Kidney epithelial cell (primary cell): ENCODE measurements at places on chromosomes 1 and 21. TPM values are rescaled to one million over a fixed set of nuclear protein-coding genes. Genes with fewer than 3 reads are reported as not detected.

DNA sequence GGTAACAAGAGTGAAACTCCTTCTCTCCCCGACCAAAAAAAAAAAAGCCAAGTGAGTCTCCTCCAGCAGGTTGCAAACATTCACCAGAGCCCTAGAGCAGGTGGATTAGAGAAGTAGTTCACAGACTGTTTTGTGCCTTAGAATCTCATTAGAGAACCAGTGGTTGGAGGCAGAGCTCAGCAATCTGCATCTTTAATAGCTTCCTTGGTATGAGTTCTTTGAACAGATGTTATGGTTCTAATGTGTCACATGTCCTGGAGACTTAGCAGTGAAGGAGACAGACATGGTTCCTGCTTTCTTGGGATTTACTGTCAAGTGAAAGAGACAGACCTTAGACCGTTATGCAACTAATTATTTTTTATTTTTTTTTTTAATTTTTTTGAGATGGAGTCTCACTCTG lies 26.8 kb downstream of the SESN2 start:
- DNase-seq, result no peak

GRCh38 chr1:234127026-234127671 lies 222.7 kb downstream of the SLC35F3 start:
- DNase-seq, result no peak

Gene SPRR4
- not detected in 2 replicates for total RNA-seq

GRCh38 chr1:117573386-117574023 lies 32.3 kb upstream of the TENT5C start:
- no peak for DNase-seq

DNA sequence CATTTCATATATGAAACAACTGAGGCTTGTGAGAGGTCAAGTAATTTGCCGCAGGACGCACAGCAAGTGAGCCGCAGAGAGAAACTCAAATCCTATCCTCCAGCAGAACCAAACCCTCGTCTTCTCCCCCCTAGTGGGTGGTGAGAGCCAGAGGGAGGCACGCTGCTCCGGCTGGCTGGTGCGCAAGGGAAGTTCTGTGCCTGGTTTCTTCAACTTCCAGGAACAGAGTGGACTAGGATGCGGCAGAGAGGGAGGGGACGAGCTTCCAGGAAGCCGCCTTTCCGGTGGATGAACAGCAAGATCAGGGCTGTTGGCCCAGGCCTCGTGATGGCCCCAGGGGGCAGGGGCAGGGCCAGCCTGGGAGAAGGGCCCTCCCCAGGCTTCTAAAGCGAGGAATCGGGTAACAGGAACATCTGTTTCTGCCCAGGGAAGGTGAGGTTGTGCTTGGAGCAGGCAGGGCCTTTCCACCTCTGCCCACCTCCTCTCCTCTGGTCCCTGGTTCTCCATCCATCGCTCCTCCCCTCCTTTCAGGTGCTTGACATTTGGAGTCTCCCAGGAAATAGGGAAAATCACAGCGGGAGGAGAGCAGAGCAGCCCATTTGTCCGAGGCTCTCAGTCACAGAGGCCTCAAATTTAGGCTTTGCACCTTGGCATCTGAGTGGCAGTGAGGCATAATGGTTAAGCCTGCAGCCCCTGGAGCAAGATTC lies 16.8 kb upstream of the PDIK1L start:
- no peak for DNase-seq

DNA sequence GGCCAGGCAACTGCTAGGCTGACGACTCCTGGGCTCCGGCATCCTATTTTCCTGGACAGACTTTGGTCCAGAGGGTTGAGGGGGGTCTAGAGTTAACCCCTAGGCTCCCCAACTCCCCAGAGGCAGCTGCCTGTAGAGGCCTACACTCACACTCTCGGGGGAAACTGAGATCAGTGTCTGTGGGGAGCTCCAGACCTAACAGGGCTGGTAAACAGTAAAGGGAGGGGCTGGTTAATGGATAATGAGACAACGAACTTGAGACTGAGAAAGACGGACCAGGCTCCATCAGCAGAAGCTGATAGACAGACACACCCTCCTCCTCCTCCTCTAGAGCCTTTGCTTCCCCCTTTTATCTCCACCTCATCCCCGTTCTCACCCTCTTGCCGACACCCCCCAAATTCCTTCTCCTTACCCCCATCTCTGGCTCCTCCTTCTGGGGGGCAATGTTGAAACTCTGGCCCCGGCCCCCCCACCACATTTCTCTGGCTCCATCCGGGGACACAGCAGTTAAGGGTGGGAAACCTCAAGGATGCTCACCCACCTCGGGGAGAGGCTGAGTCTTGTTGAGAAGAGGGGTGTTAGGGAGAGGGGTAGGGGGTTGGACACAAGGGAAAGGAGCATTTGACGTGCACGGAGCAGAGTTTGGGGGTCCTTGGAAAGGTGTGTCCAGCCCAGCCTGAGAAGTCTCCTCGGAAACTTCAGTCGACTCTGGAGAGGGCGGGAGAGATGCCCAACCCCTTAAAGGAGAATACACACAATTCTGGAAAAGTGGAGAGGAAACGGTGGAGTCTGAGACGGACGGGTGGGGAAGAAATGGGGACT lies at the start of gene MTMR11:
TSS of gene MTMR11 (minus strand) at position 710 of the 822 bp plus-strand sequence. CDS start at position 478, 232 bp downstream.
- no peak for DNase-seq

GRCh38 chr1:36366091-36366661 lies 19.5 kb downstream of the STK40 start:
- DNase-seq, result no peak

Gene DNAJC28
- 2.4 and 3.1 TPM in 2 replicates for total RNA-seq

Gene HSF2BP
- 3.4 and 3.5 TPM in 2 replicates for total RNA-seq

DNA sequence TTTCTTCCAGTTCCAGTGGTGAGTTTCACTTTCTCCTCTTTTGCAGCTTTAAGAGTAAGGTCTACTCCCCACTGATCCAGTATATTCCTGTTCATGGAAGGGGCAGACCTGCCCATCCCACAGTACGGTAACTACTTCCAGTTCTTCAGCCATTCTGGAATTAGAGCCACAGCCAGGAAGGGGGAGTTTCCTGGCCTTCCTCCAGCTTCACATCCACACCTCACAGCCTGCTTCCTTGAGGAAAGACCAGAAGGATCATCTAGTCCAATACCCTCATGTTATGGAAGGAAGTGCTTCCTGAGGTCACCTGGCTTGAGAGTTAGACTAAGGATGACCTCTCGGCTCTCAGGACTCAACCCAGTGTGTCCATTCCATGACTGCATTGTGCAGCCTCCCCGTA lies 597.8 kb downstream of the KIF26B start:
- no peak for DNase-seq

DNA sequence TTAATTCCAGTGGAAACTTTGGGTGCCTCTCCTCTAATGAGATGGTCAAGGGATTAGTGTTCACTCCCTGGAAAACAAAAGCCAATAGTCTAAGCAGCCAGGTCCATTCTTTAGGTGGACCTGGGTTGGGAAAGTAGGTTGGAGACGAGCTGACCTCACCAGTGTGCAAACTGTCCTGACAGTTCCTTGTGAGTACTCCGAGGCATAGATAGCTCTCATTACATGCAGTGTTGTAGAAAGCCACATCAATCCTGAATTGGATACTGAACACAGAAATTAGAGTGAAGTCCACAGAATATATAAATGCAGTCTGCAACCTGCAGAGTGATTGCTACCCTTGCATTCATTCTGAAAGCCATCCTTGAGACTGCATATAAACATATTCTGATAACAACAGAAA lies 675.1 kb upstream of the CXADR start:
- DNase-seq, result no peak

- DNase-seq, result no peak
Measured at GRCh38 chr21:32812035-32812434, 40.5 kb upstream of the PAXBP1 start.

GRCh38 chr1:38071312-38072256 lies 25.0 kb upstream of the POU3F1 start:
- DNase-seq, result peak; percentile 16
